WTC11 (cell line): ENCODE measurements at places on chromosomes 7 and 10.

- H3K27ac ChIP-seq = no peak overlapping the region
- H3K4me3 ChIP-seq = no peak overlapping the region
- DNase-seq = no peak
- no peaks in the 10 kb centered on the region; the same call in 1 of the 2 replicates for H3K27me3 ChIP-seq
- H3K36me3 ChIP-seq = peaks cover 7% of the 10 kb centered on the region
These were observed 47.4 kb upstream of the NAMPT start for GRCh38 chr7:106332201-106332600.

DNA sequence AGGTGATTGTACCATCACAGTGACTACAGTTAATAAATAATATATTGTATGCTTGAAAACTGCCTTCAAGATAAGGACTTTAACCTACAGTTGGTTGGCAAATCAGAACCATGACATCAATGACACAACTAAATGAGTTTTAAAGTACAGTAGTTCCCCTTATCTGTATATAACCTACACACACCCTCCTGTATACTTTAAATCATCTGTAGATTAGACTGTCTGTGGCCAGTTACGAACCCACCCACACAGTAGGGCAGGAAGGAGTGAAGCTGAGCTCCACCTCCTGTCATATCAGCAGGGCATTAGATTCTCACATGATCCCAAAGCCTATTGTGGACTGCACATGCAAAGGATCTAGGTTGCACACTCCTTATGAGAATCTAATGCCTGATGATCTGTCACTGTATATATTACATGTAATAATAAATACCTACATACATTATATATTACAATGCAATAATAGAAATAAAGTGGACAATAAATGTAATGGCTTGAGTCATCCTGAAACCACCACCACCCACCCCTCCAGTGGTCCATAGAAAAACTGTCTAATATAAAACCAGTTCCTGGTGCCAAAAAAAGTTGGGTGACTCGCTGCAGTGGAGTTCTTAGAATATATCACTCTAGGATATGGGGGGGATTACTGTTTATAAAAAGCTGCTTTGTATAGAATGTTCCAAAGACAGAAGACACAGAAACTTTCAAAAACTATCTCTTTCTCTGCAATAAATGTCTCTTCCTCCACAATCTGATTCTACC, 5.6 kb downstream of the TPK1 start:
- DNase-seq = no peak
- H3K4me1 ChIP-seq = peaks cover 12% of the 10 kb centered on the region
- H3K27ac ChIP-seq = no peak overlapping the region
- H3K27me3 ChIP-seq = peaks cover 11% of the 10 kb centered on the region

DNA sequence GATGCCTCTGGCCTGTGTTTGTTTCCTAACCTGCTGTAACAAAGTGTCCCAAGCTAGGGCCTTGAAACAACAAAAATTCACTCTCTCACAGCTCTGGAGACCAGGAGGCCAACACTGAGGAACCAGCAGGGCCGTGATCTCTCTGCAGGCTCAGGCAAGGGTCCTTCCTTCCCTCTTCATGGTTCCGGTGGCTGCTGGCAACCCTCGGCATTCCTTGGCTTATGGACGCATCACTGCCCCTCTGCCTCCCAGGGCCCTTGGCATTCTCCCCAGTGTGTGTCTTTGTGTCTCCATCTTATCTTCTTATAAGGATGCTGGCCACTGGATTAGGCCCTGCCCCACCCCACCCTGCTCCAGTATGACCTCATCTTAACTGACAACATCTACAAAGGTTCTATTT, 17.0 kb downstream of the CNPY1 start:
- DNase-seq = no peak
- H3K36me3 ChIP-seq = peaks cover 7% of the 10 kb centered on the region
- H3K27me3 ChIP-seq = peaks cover 92% of the 10 kb centered on the region

DNA sequence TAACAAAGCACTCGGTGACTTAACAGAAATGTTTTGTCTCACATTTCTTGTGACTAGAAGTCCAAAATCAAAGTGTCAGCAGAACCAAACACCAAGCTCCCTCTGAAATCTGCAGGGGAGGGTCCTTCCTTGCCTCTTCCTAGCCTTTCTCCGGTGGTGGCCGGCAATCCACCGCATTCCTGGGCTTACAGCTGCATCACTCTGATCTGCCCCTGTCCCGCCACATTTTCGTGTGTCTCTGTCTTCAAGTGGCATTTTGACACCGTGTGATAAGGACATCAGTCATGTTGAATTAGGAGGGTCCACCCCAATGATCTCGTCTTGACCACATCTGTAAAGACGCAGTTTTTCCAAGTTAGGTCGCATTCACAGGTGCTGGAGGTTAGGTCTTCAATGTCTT, 30.5 kb upstream of the TOMM7 start:
- H3K4me3 ChIP-seq = peak overlapping the region; percentile 74
- H3K36me3 ChIP-seq = peaks cover 21% of the 10 kb centered on the region
- H3K27me3 ChIP-seq = peaks cover 4% of the 10 kb centered on the region; the same call in 1 of the 2 replicates
- DNase-seq = no peak
- H3K27ac ChIP-seq = peak overlapping the region; percentile 37; the same call in 1 of the 2 replicates

GRCh38 chr7:2066251-2066919, 166.4 kb downstream of the MAD1L1 start:
- H3K27me3 ChIP-seq = no peaks in the 10 kb centered on the region
- H3K4me3 ChIP-seq = no peak overlapping the region
- H3K27ac ChIP-seq = no peak overlapping the region
- H3K4me1 ChIP-seq = no peaks in the 10 kb centered on the region
- peaks cover 12% of the 10 kb centered on the region for H3K36me3 ChIP-seq

GRCh38 chr10:124659380-124659779, 84.8 kb downstream of the FAM53B start:
- peaks cover 3% of the 10 kb centered on the region; the same call in 1 of the 2 replicates for H3K36me3 ChIP-seq
- H3K4me3 ChIP-seq = no peak overlapping the region
- no peaks in the 10 kb centered on the region for H3K27me3 ChIP-seq

GRCh38 chr7:131555552-131556052, 826 bp downstream of the PODXL start:
- peak overlapping the region; percentile 95 for H3K4me3 ChIP-seq
- peaks cover 69% of the 10 kb centered on the region for H3K4me1 ChIP-seq
- no peaks in the 10 kb centered on the region; the same call in 1 of the 2 replicates for H3K27me3 ChIP-seq
- peaks cover 46% of the 10 kb centered on the region for H3K36me3 ChIP-seq
- no peak for DNase-seq
- H3K27ac ChIP-seq = peak overlapping the region; percentile 87

DNA sequence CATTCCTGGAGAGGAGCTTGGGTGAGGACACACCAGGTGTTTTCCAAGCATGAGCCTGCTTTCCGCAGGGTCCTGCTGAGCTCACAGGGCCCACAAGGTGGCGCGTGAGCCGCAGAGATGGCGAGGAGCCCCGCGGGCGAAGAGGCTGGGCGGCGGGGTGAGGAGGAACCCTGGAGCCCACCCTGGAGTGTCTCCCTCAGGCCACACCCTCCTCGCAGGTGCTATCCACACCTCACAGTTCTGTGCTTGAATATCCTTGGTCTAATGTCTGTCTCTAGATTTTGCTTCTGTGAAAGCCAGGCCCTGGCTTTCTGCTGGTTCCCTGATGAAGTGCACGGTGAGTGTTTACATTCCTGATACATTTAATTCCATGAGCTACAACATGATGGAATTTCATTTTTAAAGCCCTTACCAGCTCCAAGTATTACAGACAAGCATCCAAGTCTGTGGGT, 433.6 kb downstream of the ACTR3B start:
- DNase-seq = peak; percentile 73
- no peak overlapping the region for H3K4me3 ChIP-seq
- H3K4me1 ChIP-seq = no peaks in the 10 kb centered on the region; the same call in 1 of the 2 replicates

DNA sequence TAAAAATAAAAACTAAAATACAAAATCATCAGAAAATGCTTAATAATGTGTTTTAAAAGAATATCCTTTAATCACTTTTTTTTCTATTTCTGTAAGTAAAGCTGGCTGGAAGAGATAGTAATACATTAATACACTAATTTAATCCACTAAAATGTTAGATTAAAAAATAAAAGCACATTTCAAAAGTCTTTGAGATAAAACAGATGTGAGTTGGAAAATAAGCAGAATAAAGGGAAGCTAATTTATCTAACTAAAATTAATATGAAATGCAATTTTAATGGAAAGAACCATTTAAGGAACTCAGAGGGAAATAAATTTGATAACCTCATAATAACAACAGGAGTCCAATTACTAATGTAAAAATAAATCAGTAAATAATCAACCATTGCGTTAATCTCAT, 774.8 kb upstream of the MBL2 start:
- H3K4me1 ChIP-seq = peaks cover 6% of the 10 kb centered on the region; the same call in 1 of the 2 replicates
- no peak overlapping the region for H3K4me3 ChIP-seq
- no peak overlapping the region for H3K27ac ChIP-seq
- no peaks in the 10 kb centered on the region for H3K27me3 ChIP-seq

- peaks cover 27% of the 10 kb centered on the region for H3K4me1 ChIP-seq
- no peaks in the 10 kb centered on the region for H3K36me3 ChIP-seq
- peak; percentile 83 for DNase-seq
- H3K27ac ChIP-seq = no peak overlapping the region
- H3K27me3 ChIP-seq = peaks cover 51% of the 10 kb centered on the region
These were observed 4.2 kb downstream of the VSTM2A start for GRCh38 chr7:54546081-54546985.

GRCh38 chr10:126433351-126433750, 45.1 kb upstream of the ADAM12 start:
- no peak for DNase-seq
- no peaks in the 10 kb centered on the region for H3K36me3 ChIP-seq
- H3K4me3 ChIP-seq = no peak overlapping the region
- no peaks in the 10 kb centered on the region for H3K27me3 ChIP-seq
- H3K27ac ChIP-seq = no peak overlapping the region

GRCh38 chr10:123743441-123744223, 77.5 kb downstream of the GPR26 start:
- no peak overlapping the region for H3K4me3 ChIP-seq
- no peak for DNase-seq
- H3K27me3 ChIP-seq = peaks cover 3% of the 10 kb centered on the region; the same call in 1 of the 2 replicates
- peaks cover 35% of the 10 kb centered on the region for H3K4me1 ChIP-seq
- H3K27ac ChIP-seq = no peak overlapping the region

DNA sequence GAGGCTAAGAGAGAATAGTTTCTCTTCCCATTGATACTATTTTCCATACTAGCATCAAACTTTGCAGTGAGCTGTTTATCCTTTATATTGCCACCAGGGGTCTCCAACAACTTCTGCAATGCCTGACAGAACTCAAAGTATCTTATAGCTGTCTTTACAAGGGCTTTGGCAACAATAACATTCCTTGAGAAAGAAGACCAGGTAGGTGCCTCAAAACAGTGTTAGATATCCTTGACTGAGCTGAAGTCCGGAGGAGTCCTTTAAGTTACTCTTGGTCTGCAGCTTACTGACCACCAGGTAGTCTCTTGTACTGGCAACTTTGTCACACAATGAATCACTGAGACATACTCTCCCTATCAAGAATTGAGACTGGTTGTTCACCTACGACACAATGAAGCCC, 30.0 kb upstream of the TES start:
- no peaks in the 10 kb centered on the region for H3K4me1 ChIP-seq
- DNase-seq = no peak
- H3K4me3 ChIP-seq = no peak overlapping the region
- no peak overlapping the region for H3K27ac ChIP-seq
